GM20000 (cell line): ENCODE measurements at places on chromosomes 7 and 10.

DNA sequence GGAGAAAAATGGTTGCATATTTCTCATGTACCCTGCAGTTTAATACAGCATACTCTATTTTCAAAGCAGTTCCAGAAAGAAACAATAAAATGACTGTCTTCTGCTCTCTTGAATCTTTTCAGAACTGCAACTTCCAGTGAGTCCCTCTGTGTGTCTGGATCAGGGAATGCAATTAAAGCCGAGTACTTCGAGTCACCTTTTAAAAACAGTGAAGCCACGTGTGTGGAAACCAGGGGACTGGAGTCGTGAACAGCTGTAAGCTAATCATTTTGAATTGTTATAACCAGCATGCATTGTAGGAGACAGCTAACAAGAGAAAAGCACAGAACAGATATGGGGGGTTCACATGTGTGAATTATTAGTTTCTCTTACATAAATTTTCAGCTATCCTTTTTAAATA lies 109.1 kb downstream of the CPED1 start:
- DNase-seq, result no peak

DNA sequence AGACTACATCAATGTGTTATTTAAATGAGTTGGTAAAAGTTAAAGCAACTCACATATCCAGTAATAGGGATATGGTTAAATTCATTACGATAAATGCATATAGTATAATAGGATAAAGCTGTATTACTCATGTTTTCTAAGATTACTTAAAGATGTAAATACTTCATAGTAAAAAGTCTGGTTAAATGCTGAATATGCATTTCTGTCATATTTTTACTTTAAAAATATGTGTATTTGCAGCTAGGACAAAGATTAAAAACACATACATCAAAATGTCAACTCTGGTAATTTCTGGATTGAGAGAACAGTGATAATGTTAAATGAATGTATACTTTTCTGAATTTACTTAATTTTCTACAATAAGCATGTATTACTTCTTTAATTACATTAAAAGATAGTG lies 15.1 kb downstream of the PPP1R9A start:
- DNase-seq, result no peak

DNA sequence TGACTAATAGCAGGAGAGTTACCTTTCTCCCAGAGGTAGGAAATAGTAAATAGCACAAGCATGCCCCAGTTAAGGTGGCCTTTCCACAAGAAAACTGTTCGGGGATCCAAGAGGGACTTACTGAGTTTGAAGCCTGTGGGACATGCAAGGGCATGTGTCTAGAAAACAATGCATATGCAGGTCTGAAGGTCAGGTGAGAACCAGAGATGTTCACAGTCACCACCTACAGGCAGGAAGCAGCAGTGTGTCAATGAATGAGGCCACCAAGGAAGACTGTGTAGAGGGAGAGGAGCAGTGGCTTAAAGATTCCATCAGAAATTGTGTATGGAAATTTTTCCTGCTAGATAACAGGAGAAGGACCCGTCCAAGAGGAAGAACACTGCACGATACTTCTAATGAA lies 66.0 kb downstream of the CALD1 start:
- DNase-seq, result peak; percentile 42

DNA sequence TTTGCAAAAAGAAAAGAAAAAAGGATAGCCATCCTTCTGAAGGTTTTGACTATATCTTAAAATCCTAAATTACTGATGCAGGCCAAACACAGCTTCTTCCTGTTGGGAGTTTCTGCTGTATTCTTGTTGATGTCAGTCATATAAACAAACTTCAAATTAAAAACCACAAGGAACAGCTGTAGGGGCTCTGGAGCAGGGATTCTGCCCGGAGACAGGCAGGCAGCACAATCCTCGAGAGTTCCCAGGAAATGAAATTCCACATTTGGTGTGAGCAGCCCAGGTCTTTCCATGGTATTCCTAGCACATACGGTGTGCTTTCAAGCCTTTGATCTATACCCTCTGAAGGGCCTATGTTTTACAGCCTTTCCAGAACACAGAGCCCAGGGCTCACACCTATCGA lies 43.2 kb downstream of the INSYN2A start:
- DNase-seq, result no peak

DNA sequence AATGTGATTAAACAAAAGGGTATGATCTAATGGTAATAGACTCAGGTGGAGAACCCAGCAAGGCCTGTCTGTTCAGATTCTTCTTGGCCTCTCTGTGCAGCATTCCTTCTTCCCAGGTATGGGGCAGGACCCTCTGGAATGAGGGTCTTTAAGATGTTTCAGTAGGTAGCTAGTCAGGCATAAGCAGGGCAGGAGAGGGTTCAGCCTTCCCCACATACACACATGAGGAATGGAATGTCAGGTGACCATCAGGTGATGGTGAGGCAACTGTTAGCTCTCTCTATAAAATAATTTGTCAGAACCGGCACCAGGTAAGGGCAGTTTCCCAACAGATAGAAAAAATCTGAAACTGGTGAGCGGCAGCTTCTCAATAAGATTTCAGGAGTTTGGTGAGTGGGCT lies 222.3 kb upstream of the PHYHIPL start:
- no peak for DNase-seq

DNA sequence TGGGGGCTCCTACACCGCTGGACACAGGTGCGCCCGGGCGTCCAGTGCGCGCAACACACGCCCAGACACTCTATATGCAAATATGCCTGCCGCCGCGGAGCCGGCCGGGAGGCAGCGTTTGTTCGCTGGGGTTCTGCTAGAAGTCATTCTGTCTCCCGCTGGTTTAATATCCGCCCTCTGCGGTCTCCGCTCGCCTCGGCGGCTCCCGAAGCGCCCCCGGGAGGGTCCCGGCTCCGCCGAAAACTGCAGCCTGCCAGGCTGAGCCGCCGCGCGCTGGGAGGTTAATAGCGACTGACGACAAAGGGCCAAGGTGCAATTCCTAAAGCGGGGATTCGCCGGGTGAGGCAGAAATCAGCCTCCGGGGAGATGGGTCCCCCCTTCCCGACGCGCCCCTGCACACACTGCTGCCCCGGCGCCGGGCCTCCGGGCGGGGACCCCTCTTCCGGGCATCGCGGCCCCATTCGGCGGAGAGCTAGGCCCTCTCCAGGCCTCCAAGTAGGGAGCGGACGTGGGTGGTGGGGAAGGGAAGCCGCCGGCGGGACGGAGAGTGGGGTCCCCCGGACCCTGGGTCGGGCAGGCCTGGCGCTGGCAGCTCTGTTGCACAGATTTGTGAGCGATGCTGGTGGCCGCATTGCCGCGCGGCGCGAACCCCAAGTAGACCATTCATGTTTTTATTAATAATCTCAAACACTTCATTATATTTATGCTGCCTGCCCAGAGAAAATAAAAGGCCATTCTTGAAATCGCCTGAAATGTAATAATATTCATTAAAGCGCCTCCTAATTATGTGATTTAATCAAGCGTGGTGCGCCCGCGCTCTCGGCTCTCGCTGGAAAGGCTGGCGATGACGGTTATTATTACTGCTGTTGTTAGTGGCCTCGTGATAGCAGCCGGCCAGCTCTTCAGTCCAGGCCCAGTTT lies 9.1 kb downstream of the EN2 start:
- DNase-seq, result peak; percentile 59
